ENCODE measurements at places on chromosomes 12 and 14.

GRCh38 chr12:117034249-117034648, 65.0 kb downstream of the TESC start:
- DNase-seq = no peak

GRCh38 chr12:12636641-12637040, 25.0 kb downstream of the CREBL2 start:
- DNase-seq = no peak

- DNase-seq = peak; percentile 61
Observed at GRCh38 chr14:34722723-34723545, 8.5 kb upstream of the CFL2 start.

DNA sequence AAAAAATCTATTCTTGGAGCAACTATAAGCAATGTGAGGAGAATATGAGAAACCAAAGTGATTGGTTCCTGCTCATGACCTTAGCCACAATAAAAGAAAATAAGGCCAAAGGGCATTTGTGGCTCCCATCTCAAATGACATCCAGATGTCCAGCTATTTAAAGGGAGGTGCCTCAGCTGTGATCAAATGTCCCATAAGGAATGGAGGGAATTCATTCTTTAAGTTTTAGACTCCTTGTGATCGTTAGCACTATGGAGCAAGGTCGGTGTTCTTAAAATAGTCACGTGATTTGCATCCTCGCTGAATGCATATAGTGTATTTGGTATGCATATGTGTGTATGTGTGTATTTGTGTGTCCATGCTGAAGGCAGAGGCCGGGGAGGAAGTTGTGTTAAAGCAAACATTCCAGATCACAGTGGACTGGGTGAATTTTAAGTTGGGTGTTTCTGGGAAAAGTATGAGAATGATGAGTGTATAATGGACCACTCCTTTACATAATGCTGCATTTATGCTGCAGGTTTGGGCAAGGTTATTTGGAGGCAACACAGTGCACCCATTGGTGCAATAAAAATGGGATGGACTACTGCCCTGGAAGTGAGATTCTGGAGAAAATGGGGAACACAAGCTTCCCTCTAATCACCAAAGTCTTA, 5.6 kb upstream of the E2F7 start:
- DNase-seq = no peak

GRCh38 chr14:22821193-22822015, 6.2 kb upstream of the SLC7A7 start:
- DNase-seq = no peak

DNA sequence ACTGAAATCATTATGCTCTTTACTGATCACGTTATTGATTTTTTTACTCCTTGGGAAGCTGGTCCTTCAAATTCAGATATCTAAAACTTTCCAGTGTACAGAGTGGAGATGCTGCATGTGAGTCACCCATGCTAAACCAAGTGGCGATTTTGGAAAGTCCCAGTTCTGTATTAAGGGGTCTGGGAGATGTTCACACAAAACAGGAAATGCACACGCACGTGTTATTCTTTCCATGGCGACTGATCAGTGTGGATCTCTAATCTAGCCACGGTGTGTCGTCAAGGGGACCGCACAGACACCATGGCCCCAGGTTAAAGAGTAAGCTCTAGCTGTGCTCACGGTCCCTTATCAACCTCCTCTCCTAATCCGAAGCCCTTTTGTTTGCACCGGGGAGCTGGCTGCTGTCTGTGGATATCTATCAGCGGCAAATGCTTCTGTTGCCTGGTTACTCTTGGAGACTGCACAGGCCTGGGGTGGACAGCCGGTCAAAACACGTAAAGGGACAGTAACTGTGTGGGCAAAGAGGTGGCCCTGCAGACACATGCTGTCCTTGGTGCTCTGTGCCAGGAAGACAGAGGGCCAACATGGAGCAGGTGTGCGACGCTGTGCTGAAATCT, 96.6 kb downstream of the RIMBP2 start:
- DNase-seq = no peak

GRCh38 chr12:118140825-118141224, 4.9 kb downstream of the PEBP1 start:
- DNase-seq = no peak

DNA sequence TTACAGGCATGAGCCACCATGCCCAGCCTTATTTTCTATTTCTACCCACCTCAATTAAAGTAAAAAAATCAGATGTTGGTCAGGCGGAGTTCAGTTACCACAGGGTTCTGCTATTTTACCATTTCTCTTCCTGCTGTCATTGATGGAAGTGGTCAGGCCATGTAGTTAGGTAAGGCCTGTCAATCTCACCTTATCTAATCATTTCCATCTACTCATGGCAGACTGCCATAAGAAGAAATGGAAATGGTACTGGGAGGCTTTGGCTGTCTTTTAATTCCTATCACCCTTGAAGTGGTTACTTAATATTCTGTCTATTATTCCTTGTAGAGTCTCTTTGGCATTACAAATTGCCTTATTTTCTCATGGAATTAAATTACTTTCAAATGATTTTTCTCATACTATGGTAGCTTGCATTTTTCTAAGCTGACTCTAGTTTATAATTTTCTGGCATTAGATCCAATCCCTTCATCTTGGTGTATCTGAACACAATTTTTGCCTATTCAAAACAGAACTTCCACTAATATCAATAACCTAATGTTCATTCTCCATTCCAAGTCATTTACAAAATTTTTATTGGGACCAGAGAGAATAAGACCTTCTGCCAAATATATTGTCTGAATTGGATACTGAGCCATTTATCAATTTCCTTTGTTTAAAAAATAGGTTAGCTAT, 198.7 kb downstream of the DACT1 start:
- DNase-seq = no peak

GRCh38 chr14:52333108-52333507, 19.0 kb downstream of the PTGER2 start:
- DNase-seq = no peak

DNA sequence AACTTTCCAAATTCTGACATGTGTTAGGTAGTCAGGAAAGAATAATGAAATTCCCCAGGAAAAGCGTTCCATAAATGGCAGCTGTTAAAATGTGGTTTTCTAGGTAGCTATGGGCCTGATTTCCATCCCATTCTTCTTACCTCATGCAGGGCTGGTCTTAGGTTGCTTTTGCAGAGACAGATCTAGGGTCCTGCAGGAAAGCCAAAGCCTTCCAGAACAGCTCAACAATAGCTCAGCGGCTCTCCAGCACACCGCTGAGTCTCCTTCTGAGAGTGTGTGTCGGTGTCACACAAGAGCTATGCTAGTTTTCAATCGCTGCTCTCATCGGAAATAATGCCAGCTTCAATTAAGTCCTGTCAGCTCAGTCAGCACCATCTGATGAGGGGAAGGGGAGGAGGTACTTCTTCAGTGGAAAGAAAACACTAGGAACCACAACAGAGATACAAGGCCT, 106.7 kb downstream of the TMEM30B start:
- DNase-seq = no peak

DNA sequence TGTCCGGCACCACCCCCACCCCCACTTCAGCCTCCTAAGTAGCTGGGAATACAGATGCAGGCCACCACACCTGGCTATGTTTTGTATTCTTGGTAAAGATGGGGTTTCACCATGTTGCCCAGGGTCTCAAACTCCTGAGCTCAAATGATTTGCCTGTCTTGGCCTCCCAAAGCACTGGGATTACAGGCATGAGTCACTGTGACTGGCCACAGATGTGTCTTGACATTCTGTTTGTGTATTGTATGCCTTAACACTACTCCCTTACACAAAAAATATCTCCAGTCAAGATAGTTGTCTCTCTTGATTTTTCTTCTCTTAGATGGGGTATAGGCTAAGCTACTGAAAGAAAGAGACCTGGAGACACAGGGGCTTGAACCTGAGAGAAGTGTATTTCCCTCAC, 17.6 kb downstream of the CLEC14A start:
- no peak for DNase-seq

DNA sequence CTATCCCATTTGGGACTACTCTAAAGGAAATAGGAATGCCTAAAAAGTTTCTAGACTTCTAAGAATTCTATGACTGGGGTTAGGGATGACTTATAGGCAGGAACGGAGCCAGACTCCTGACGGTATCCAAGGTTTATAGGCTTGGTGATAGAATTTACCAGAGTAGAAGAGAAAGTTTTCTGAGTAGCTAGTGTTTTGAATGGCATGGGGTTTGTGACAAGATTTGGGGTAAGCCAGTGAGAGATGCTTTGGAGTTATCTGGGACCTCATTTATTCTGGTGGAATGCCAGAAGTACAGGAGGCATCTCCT, 444.6 kb downstream of the RAD51B start:
- no peak for DNase-seq

DNA sequence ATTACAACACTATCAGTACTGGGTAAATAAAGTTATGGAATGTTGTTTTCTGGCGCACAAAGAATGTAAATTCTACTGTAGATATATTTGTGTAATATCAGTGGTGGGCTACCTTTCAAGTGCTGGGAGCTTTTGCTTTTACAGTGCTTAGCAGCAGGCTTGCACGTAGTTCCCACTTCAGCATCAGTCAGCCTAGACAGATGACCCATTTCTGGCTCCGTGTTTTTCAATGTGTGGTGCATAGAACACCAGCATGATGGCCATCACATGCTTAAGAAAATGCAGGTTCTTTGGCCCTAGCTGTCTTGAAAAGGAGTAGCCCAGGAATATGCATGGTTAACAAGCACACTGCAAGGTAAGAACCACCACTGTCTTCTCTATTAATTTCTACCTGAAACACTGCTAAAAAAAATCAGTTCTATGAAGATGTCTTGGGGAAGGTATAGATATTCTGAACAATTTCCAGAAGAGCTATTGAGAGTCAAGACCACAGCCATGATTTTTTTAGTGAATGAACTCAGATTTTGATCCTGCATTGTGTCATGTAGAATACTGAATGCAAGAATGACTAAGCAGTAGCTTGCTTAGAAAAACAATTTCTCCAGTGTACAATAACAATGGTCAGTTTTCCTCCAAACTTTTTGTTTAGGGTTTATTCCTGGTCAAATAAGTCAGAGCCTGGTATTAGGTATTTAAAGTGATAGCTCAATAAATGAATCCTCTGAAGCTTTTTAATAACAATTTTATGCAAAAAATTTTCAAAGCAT, 195.7 kb downstream of the AKAP6 start:
- DNase-seq = no peak

DNA sequence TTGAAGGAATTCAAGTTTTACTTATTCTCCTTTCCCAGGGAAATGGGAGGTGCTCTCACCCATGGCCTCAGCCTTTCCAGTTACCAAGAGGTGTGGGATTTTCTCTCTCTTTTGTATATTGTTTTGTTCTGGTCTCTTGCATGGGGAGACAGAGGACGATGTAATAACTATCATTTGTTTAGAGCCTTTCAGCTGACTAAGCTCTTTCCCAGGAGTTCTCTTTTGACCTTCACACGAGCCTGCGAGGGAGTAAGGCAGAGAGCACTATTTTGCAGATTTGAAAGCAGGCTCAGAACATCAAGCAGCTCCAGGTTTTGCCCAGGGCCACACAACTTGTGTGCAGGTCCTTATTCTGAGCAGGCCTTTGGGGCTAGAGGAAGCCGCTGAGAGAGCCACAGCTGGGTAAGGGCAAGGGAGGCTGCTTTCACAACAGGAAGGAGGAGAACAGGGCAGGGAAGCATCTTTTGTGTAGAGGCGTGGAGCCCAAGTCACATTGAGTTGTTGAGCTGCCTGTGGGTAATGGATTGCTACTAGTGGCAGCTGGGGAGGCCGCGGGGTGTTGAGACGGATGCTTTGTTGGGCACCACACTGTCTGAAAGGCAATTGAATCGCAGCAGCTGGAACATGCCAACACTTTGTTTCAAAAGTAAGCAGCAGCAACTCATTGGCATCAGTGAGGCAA, 116.2 kb downstream of the PRMT8 start:
- no peak for DNase-seq

DNA sequence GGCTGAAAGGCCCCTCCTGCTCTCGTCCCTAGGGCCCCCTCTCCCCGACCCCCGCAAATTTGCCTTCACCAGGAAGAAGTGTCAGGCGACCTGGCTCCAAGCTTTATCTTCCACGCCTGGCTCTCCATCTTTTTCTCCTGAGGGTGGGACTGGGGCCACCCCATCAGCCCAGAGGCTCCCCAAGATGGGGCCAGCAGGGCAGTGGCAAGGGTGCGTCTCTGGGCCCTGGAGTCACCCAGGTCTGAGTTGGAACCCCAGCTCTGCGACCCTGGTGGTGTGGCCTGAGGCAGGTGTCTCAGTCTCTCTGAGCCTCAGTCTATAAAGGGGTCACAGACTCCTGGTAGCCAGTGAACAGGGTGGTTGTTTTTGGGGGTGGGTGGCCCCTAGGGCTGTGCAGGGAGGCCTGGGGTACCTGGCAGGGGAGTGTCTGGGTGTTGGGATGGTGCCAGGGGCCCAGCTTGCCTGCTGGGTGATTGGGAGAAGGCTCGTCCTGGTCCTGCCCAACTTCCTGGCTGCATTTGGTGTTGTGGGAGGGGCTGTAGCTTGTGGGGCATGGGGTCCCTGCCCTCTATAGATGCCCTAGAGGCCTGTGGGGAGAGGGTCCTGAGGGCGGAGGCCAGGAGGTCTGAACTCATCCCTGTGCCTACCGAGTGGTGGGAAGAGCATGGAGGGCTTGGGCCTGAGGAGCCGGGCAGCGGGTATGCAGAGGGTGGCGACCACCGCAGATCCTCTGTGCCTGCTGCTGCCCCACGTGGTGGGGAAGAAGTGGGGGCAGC, 7.6 kb downstream of the KIF26A start:
- DNase-seq = no peak

DNA sequence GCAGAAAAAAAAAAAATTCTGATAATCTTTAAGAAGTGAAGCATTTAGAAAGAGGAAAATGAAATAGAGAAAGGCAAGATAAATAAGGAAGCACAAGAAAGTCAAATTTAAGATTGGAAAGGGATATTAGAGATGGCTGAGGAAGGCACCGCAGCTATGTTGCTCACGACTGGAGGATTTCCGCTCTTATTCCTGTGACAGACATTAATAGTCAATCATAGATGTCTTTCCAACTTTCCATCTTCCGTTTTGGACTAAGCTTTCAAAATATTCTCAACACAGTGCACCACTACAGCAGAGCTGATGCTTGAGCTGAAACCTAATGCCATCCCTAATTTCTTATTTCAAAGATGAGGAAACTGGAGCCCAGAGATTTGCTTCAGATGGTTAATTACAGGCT, 290.6 kb downstream of the FOXN3 start:
- no peak for DNase-seq

GRCh38 chr14:92154283-92154942, 32.6 kb downstream of the CPSF2 start:
- DNase-seq = no peak

- DNase-seq = no peak
Observed at GRCh38 chr12:80277732-80278131, 166.3 kb upstream of the PTPRQ start.

GRCh38 chr12:26995706-26996105, 18.5 kb downstream of the TM7SF3 start:
- DNase-seq = no peak

DNA sequence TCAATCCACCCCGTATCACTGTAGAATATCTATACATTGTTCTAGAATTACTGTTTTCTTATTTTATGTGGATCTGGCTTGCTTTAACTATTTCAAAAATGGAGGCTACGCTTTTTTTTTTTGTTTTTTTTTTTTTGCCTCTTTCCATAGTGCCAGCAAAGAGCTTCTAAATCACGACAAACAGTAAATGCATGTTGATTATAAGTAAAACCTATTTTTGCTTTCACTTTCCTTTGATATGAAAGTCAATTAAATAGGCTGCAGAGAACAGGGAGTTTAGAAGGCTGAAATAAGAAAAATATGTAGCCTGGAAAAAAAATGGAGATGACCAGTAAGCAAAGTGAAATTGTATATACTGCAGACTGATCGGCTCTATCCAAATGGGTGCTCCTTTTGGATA, 112.3 kb upstream of the AMIGO2 start:
- DNase-seq = peak; percentile 58

GRCh38 chr12:102957339-102958050, at the start of gene ASCL1:
TSS of gene ASCL1 (plus strand) at chr12:102957674. CDS start at chr12:102958245, 571 bp downstream.
- no peak for DNase-seq

- no peak for DNase-seq
Observed at GRCh38 chr14:50669441-50669986, 1.4 kb upstream of the SAV1 start.

All from CD4-positive, alpha-beta T cell treated with Interleukin-4 for 1 hour (primary cell).